Osteoblast (primary cell): ENCODE measurements at places on chromosomes 16 and 17. TPM values are rescaled to one million over a fixed set of nuclear protein-coding genes. Genes with fewer than 3 reads are reported as not detected.

The MYCBPAP gene
- 0.36 and 0.88 TPM in 2 replicates for total RNA-seq

The PRCD gene
- total RNA-seq: 4.0 and 5.3 TPM in 2 replicates

The SLC16A6 gene
- total RNA-seq: 1.4 and 3.8 TPM in 2 replicates

The ICAM2 gene
- 6.5 and 8.5 TPM in 2 replicates for total RNA-seq

The SCARF1 gene
- total RNA-seq: 0.88 and 1.4 TPM in 2 replicates

The CDH1 gene
- total RNA-seq: 0.59 and 1.1 TPM in 2 replicates

The PRKCB gene
- under 0.01 TPM in 2 replicates for total RNA-seq

The CSH2 gene
- not detected in 2 replicates for total RNA-seq

The EVI2B gene
- 4.0 and 6.2 TPM in 2 replicates for total RNA-seq

The LAT gene
- 1.2 and 1.4 TPM in 2 replicates for total RNA-seq

The ATP2A1 gene
- total RNA-seq: 0.29 and 0.36 TPM in 2 replicates

The MGAT5B gene
- 0.36 and 0.59 TPM in 2 replicates for total RNA-seq

The HBQ1 gene
- not detected in 2 replicates for total RNA-seq

The RNF157 gene
- total RNA-seq: 0.29 and 0.36 TPM in 2 replicates

The BOLA2 gene
- total RNA-seq: 13.3 and 19.9 TPM in 2 replicates

The WDR59 gene
- total RNA-seq: 14.8 and 21.5 TPM in 2 replicates

The CBX2 gene
- 0.88 and 1.1 TPM in 2 replicates for total RNA-seq

The CCL1 gene
- not detected in 2 replicates for total RNA-seq

The CHST4 gene
- total RNA-seq: not detected in 2 replicates

The TSNAXIP1 gene
- total RNA-seq: 0.88 and 1.8 TPM in 2 replicates

The C1QL1 gene
- total RNA-seq: under 0.01 TPM in 1 of 2 replicates, not detected in the other

The CHRNE gene
- 1.4 and 1.8 TPM in 2 replicates for total RNA-seq

The TBC1D3H gene
- total RNA-seq: not detected in 2 replicates

The NPIPB6 gene
- total RNA-seq: 0.59 and 2.9 TPM in 2 replicates

The ITGAX gene
- under 0.01 and 0.36 TPM in 2 replicates for total RNA-seq

The IRX6 gene
- 1.2 and 1.4 TPM in 2 replicates for total RNA-seq

The HES7 gene
- total RNA-seq: not detected in 2 replicates

The SCPEP1 gene
- 73.8 and 79.9 TPM in 2 replicates for total RNA-seq

The TVP23B gene
- 46.9 and 59.7 TPM in 2 replicates for total RNA-seq

The DLX3 gene
- total RNA-seq: 0.59 and 1.1 TPM in 2 replicates

The TBC1D28 gene
- not detected in 2 replicates for total RNA-seq

The MT1M gene
- 8.5 and 8.7 TPM in 2 replicates for total RNA-seq

The CDH8 gene
- under 0.01 TPM in 1 of 2 replicates, not detected in the other for total RNA-seq

The HEXIM2 gene
- total RNA-seq: 10.0 and 10.9 TPM in 2 replicates

The JPH3 gene
- total RNA-seq: under 0.01 TPM in 1 of 2 replicates, not detected in the other

The DNAH2 gene
- under 0.01 and 0.88 TPM in 2 replicates for total RNA-seq

The OR3A2 gene
- total RNA-seq: not detected in 2 replicates

The SOCS1 gene
- total RNA-seq: 1.1 and 1.8 TPM in 2 replicates

The MBTPS1 gene
- total RNA-seq: 114 and 133 TPM in 2 replicates

The C17orf50 gene
- total RNA-seq: not detected in 2 replicates

The TBX21 gene
- not detected in 2 replicates for total RNA-seq

The KRT33B gene
- total RNA-seq: 0.29 and 1.1 TPM in 2 replicates

The TBC1D3 gene
- total RNA-seq: not detected in 2 replicates

The FOXN1 gene
- total RNA-seq: not detected in 2 replicates
